T-cell (primary cell): ENCODE measurements at places on chromosomes 6 and 20.

DNA sequence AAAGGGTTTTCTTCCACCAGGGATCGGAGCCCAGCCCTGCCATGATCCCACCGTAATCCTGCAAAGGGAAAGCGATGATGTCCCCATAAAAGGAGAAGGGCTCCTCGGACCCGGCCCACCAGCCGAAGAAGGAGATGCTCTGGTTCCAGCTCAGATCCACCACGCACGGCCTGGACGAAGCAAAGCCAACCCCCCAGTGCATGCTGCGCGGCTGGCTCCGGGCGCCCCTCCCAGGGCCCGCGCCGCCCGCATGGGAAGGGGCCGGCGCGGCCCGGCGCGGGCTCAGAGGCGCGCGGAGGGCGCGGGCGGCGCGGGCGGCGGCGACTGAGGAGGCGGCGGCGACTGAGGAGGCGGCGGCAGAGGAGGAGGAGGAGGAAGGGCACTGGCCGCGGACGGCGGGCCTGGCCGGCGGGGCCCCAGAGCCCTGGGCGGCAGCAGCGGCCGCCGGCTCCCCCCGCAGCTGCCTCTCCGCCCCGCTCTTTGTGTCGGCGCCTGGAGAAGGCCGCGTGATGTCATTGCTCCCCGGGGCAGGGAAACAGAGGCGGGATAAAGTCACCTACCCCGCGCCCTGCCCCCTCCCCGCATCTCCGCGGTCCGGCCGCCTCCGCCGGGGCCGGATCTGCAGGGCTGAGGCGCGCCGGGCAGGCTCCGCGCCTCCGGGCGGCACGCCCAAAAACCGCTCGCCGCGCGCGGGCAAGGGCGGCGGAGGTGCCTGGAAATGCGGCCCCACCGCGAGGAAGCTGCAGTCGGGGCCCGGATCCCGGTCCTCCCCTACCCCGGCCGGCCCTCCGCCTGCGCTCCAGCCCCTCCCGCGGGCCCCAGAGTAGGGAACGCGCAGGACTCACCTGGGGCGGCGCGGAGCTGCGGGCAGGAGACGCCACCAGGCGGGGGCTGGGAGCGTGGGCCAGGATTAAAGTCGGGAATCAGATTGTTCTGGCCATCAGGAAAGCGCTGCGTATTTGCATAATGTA lies at the start of gene FAXC:
Gene FAXC, minus strand, starts transcription at position 504 of the 971 bp plus-strand sequence. Its CDS starts 302 bp downstream, at position 202.
- DNase-seq: no peak

GRCh38 chr6:74113901-74114300 lies 417.9 kb downstream of the CD109 start:
- no peak for DNase-seq

- no peak for DNase-seq
These were observed 19.3 kb downstream of the BCAS1 start for GRCh38 chr20:54051068-54051467.

DNA sequence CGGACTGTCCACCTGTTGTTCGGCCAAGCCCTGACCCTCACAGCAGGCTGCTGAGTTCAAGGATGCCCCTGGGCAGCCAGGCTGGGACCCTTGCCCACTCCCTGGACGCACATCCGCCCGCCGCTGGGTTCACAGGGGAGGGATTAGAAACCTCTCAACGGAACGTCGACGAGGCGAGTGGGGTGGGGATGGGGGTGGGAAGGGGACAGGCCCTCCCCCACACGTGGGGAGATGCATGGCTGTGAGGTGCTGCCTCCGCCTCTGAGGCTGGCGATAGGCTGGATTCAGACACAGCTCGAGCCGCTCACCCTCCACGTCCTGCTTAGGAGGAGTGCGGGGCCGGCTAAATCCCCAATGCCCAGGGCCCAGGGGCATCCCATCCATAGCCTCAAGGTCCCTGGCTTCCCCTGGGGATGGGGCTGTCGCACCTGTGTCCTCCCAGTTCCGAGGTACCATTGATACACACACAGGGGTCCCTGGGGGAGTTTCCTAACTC lies 90.6 kb upstream of the BHLHE23 start:
- DNase-seq: no peak

- no peak for DNase-seq
These were observed 31.9 kb upstream of the PRELID3B start for GRCh38 chr20:59074456-59074855.

- DNase-seq: no peak
These were observed 247.0 kb upstream of the KCNQ5 start for GRCh38 chr6:72374857-72375256.

GRCh38 chr6:107941627-107942026 lies 16.4 kb downstream of the SEC63 start:
- DNase-seq: no peak

GRCh38 chr6:169188475-169188874 lies 65.2 kb downstream of the THBS2 start:
- DNase-seq: no peak

GRCh38 chr6:161214722-161215121 lies 59.1 kb downstream of the AGPAT4 start:
- DNase-seq: no peak

GRCh38 chr6:31010393-31011060 lies at the start of gene MUC22:
TSS of gene MUC22 (plus strand) at chr6:31010474. CDS start at chr6:31010707, 233 bp downstream.
- no peak for DNase-seq

- DNase-seq: no peak
These were observed 161.5 kb downstream of the HIVEP2 start for GRCh38 chr6:142783499-142783898.

DNA sequence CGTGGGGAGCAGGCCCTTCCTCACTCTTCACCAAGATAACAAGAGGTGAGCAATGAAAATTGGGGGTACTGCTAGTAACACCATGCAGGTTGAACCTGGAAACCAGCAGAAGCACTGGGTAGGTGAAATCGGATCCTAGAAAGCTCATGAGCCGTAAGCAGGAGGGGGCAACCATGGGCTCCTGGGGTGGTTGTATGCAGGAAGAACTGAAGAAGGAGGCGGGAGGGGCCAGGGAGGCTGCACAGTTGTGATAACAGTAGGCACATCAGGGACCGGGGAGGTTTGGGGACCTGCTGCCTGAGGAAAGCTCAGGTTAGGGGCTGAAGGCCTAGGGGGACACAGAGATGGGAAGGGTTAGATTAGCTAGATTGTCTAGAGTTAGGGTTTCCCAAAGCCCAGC lies 5.6 kb upstream of the LY6G5C start:
- no peak for DNase-seq

- no peak for DNase-seq
These were observed 77.8 kb downstream of the BMP7 start for GRCh38 chr20:57188576-57189079.

- DNase-seq: no peak
These were observed 29.6 kb downstream of the RAMACL start for GRCh38 chr6:166556863-166557322.

- no peak for DNase-seq
These were observed 56.5 kb upstream of the MCHR2 start for GRCh38 chr6:100050550-100050949.

DNA sequence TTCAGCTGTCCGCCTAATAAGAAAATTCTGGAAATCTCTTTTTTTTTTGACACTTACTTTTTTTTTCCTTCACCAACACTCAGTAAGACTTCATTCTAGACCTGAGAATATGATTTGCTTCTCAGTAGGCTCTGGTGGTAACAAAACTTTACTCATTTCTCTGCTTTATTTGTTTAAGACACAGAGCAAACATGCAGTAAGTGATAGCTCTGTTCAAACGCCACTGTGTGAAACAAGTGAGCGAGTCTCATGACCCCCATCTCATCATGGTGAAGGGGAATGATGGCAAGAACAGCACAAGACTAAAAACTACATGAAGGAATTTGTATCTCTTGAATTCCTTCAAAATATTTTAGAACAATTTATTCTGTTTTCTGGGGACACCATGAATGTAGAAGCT lies 541.6 kb upstream of the POU3F2 start:
- no peak for DNase-seq

DNA sequence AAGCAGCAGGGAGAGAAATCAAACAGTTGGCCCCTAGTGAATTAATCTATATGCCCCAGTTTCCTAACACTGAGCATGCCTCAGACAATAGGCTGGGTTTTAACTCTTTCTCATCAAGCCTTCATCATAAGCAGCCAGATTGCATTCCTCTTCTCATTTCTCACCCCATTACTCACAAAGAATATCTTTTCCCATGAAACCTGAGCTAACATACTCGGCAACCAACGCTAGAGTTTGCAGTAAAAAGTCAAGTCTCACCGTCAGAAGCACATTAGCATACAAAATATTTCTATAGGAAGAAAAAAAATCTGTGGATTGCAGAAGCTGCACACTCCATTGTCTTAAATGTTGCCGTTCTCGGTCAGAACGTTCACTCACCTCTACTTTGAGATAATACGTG lies 429.9 kb upstream of the ARID1B start:
- no peak for DNase-seq

GRCh38 chr20:56875052-56875659 lies 246.1 kb downstream of the TFAP2C start:
- no peak for DNase-seq

DNA sequence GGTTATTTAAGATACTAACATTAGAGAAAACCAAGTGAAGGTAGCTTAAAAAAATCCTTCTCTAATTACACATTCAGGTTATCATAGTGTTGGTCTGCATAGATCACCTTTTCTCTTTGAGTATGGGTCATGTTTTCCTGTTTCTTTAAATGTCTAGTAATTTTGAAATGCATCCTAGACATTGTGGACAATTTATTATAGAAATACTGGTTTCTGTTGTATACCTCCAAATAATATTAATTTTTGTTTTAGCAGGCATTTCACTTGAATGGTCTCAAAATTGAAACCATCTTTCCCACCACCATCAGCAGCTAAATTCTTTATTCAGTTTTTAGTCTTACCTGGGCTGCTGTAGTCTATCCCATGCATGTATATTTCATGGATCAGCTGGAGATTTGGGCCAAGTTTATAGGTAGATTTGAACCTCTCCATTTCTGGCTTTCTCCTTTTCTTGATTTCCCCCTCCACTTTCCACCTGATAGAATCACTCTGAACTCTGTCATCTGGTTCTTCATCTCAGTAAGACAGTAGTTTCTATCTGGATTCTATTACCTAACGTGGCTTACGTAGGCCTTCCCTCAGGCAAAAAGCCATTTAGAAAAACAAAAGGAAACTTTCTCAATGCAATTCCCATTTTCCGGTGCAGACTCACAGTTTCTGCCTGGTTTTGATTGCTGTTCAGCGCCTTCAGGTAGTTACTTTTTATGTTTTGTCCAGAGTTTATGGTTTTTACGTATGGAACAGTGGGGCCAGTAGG lies 52.3 kb downstream of the ZFAND3 start:
- no peak for DNase-seq

- DNase-seq: no peak
These were observed 61.3 kb downstream of the HS3ST5 start for GRCh38 chr6:114281496-114281895.

DNA sequence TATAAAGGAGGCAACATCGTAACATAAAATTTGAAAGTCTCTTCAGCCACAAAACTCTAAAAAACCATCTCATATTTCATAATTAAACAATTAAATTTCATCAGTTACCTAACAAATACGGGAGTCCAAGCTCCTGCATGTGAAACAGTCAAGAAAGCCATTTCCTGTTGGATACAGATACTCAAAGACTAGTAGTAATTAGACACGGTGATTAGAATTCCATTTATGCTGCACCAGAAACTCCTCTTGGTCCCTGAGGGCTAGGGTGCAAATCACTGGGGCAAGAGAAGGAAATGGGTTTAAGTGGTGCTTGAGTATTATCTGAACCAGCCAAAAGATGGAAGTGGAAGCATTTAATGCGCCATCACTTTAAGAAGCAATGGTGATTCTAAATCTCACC lies 27.4 kb downstream of the TRAM2 start:
- no peak for DNase-seq

- DNase-seq: no peak
These were observed 68.4 kb downstream of the ID4 start for GRCh38 chr6:19905584-19905983.

- peak; percentile 22 for DNase-seq
These were observed at the start of gene NT5E for GRCh38 chr6:85449818-85450759. TSS of gene NT5E (plus strand) at chr6:85450083. CDS start at chr6:85450140, 57 bp downstream.

GRCh38 chr6:151372164-151372563 lies 19.2 kb downstream of the ZBTB2 start:
- DNase-seq: no peak

DNA sequence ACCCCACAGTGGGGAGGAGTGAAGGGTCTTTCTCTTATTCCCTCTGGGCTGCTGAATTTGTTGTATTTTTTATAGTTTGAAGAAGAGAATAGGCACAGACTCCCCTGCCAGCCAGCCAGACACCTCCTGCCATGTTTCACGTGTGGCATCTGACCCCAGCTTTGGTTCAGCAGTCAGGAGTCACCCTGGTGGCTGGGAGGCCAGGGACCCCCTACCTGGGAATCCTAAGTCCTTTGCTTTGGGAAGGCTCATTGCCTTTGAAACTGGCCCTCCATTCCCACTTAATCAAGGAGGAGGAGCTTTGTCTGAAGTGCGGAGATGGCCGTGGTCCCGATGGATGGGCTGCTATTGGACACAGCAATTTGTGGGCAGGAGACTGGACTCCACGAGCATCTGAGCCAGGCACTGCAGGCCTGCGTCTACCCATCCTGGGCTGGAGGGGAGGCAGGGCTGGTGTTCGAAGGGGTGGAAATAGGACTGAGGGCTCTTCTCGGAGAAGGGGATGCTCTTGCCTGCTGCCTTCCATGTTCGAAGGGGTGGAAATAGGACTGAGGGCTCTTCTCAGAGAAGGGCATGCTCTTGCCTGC lies 196.1 kb downstream of the DLL1 start:
- no peak for DNase-seq

GRCh38 chr20:45359069-45359405 lies 3.9 kb upstream of the SYS1 start:
- DNase-seq: no peak

- no peak for DNase-seq
These were observed 39.3 kb upstream of the OSTM1 start for GRCh38 chr6:108113557-108114519.

GRCh38 chr6:81734081-81734480 lies 18.4 kb downstream of the TENT5A start:
- no peak for DNase-seq

- DNase-seq: no peak
These were observed 1.4 kb downstream of the NFYA start for GRCh38 chr6:41073968-41074691.

- DNase-seq: no peak
These were observed 10.7 kb downstream of the MAPRE1 start for GRCh38 chr20:32830437-32830836.

- no peak for DNase-seq
These were observed 383.3 kb upstream of the CITED2 start for GRCh38 chr6:139757784-139758183.

- DNase-seq: no peak
These were observed 912 bp upstream of the OR12D3 start for GRCh38 chr6:29376003-29376402.

GRCh38 chr6:97469451-97469850 lies 186.4 kb upstream of the MMS22L start:
- no peak for DNase-seq
